ENCODE measurements at places on chromosomes 2 and 18.

- no peak for DNase-seq
Observed at GRCh38 chr2:9654452-9655100, 23.8 kb upstream of the YWHAQ start.

GRCh38 chr2:89850481-89850880 lies 1159.0 kb downstream of the RPIA start:
- no peak for DNase-seq

DNA sequence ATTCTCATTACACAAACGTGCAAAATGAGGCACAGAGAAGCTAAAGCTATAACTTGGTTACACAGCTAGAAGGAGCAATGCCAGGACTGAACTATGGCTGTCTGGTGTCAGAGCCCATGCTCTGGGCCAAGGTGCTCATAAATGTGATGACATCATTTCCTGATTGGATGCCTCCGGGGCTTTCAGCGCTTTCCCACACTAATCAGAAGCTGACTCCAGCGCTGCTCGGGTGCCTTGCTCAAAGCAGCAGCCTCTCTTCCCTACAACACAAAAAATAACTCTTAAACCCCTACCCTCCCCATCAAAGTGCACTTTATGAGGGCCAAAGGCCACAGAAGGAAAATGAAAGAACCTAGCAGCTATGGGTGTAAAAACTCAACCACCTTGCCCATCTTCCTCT lies 90.7 kb downstream of the STK39 start:
- DNase-seq = no peak

GRCh38 chr2:132965460-132965859 lies 295.5 kb upstream of the LYPD1 start:
- no peak for DNase-seq

GRCh38 chr2:46519265-46519664 lies 39.9 kb downstream of the TMEM247 start:
- no peak for DNase-seq

DNA sequence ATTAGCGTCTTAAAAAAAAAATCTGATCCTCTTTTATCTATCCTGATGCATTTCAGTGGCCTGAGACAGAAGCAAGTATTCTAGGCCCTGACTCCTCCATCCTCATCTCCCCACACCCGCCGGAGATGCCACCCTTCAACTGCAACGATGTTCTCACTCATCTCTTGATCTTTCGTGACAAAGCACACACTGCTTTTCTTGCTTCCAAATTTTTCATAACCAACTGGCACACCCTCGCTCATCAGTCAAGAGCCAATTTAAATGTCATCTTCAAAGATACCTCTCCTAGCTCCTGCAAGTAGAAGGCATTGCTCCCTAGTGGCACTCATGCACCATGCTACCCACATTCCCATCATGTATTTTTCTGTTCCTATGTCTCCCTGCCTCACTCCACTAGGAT lies 115.0 kb downstream of the STK39 start:
- DNase-seq = no peak

- DNase-seq = no peak
Observed at GRCh38 chr18:58762781-58763171, 91.5 kb downstream of the MALT1 start.

DNA sequence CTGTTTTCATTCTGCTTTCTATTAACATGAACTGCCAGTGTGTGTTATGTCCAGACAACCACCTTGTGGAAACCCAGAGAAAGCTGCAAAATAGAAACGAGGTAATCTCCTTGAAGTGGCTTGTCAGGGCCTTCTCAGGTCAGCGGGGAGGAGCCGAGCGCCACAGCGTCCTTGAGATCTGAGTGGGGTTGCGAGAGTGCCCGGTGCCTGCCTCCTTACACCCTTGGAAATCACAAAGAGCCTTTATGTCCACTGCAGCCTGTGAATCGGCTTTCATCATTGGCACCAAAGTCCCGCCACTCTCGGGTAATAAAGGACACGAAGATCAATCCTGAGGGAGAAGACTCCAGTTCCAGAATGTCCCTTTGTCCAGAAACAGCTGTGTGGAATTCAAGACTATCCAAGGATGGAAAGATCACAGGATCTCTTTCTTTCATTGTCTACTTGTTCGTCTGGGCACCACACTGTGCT lies 135.2 kb downstream of the HRH4 start:
- no peak for DNase-seq

- no peak for DNase-seq
Observed at GRCh38 chr18:12321333-12321732, 13.3 kb downstream of the TUBB6 start.

DNA sequence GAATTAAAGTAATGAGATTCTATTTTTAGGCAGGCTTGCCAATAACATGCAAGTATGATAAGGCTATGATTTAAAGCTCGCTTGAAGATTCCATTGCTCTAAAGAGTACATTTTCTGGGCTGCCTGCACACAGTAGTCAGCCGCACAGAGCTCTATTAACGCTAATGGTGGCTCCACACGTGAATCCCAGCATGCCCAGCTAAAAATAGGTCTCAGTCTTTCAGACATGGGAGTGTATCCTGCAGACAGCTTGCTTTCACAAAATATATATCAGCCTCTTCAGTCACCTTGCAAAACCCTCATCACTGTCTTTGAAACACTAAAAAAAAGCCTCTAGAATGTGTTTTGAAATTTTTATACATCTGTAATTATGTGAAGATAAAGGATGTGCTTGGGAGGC lies 418.1 kb downstream of the MTX2 start:
- DNase-seq = no peak

DNA sequence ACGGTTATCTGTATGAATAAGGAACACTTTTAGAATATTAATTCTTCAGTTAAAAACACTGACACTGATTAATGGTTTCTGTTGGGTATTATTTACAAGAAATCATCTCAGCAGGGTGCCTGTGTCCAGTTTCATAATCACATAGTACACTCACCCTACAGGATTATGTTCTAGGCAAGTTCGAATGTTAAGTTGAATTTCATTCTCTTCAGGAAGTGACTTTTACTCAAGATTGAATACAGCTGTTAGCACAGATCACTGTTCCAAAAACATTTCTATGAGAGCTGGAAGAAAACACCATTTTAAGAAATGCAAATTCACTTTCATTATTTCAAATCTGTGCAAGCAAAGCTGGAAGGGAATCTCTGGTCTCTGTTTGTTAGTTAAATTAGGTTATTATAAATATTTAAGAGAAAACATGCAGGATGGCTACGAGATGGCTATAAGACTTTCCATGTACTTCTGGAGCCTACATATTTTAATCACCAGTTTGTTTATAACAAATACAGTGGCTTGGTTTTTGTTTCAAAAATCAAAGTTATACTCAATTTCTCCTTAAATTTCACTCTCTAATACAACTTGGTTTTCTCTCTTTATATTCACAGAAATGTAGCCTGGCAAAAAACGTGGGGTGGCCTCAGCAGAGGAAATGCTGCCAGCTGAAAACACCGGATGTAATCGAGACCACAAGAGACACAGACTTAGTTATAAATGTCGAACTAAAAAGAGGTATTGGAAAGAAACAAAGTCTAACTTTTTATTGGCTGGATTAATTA lies 65.8 kb downstream of the RBMS1 start:
- no peak for DNase-seq

DNA sequence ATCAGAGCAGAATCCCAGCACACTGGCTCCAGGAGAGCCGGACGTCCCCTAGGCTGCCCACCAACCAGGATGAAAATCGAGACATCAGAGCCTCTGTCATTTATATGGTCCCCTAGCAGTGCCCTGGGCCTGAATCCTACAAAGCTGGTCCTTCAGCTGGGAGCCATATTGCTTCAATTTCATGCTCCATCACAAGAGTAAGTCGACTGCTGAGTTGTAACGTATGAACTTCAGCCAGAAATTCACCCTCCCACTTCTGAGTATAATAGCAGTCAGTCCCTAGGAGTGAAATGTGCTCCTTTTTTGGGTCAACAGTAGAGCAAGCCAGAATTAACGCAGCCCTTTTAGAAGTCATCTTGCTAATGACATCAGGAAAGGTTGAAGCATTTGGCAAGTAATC lies 126.4 kb downstream of the CCBE1 start:
- no peak for DNase-seq

GRCh38 chr2:138184428-138184827 lies 220.2 kb downstream of the HNMT start:
- DNase-seq = no peak

DNA sequence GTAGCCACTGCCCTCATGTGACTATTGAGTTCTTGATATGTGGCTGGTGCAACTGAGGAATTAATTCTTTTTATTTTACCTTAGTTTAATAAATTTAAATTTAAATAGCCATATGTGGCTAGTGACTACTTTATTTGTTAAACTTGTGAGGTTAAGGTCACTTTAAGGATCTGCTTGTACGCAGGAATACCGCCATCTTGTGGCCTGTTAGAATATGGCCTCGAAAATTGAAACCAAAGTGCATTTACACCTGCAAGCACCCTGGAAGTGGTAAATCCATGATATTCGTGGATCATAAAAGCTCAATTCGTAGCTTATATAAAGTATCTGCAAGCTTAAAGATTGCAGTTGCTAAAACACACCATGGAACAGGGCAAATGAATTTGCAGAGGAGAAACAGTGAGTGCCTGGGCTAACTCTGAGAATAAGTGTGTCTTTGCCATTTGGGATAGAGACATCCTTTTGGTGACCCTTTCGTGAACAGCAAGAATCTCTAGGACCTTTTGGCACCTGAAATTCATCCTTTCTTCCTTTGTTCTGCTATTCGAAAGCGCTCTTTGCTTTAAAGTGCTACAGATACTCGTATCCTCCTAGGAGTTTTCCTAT lies 59.9 kb upstream of the REG3A start:
- DNase-seq = peak; percentile 35

GRCh38 chr18:49447810-49448745 lies 12.4 kb downstream of the DYM start:
- DNase-seq = no peak

GRCh38 chr2:38905251-38905650 lies 15.6 kb downstream of the ARHGEF33 start:
- no peak for DNase-seq

- DNase-seq = no peak
Observed at GRCh38 chr18:79871481-79872091, 73.8 kb downstream of the KCNG2 start.

- DNase-seq = no peak
Observed at GRCh38 chr18:35289727-35290093, 319 bp downstream of the ZSCAN30 start.

GRCh38 chr2:231334179-231334930 lies 61.2 kb upstream of the B3GNT7 start:
- DNase-seq = no peak

DNA sequence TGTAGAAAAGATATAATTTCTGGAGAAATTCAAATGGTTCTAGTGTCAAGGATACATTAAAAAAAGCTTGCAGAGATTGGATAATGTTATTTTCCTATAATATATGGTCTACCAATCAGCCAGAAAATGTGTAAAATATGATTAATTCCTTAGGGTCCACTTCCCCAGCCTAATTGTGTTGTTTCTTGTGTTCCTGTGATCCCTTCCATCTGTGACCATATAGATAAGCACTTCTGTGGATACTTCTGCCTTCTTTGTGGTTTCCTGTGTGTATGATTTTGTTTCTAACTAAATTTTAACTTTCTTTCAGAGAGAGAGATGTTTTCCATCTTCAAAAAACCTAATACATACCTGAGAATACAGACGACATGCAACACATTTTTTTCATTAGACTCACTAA lies 367.1 kb upstream of the PIK3C3 start:
- DNase-seq = no peak

- no peak for DNase-seq
Observed at GRCh38 chr18:74608681-74609080, 11.0 kb downstream of the ZNF407 start.

GRCh38 chr2:176085120-176085788 lies 1.5 kb upstream of the EVX2 start:
- DNase-seq = no peak

DNA sequence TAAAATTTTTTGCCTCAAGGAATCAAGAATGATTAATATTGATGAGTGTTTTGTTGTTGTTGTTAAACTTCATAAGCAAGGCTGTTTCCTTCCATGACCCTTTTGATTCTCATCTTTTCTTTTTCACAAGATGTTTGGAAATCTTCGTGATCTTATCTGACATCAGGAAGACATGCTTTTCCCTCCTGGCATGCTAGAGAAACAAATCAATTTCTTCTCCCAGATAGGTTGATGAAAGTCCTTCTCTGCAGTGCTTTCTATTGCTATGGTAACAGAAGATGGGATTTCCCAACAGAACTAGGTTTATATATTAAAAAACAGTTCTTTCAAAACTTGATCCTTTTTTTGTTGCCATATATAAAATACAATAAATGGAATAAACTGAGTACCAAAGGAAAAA lies 85.2 kb downstream of the EML6 start:
- no peak for DNase-seq

GRCh38 chr2:11809586-11810236 lies 63.3 kb downstream of the LPIN1 start:
- DNase-seq = no peak

DNA sequence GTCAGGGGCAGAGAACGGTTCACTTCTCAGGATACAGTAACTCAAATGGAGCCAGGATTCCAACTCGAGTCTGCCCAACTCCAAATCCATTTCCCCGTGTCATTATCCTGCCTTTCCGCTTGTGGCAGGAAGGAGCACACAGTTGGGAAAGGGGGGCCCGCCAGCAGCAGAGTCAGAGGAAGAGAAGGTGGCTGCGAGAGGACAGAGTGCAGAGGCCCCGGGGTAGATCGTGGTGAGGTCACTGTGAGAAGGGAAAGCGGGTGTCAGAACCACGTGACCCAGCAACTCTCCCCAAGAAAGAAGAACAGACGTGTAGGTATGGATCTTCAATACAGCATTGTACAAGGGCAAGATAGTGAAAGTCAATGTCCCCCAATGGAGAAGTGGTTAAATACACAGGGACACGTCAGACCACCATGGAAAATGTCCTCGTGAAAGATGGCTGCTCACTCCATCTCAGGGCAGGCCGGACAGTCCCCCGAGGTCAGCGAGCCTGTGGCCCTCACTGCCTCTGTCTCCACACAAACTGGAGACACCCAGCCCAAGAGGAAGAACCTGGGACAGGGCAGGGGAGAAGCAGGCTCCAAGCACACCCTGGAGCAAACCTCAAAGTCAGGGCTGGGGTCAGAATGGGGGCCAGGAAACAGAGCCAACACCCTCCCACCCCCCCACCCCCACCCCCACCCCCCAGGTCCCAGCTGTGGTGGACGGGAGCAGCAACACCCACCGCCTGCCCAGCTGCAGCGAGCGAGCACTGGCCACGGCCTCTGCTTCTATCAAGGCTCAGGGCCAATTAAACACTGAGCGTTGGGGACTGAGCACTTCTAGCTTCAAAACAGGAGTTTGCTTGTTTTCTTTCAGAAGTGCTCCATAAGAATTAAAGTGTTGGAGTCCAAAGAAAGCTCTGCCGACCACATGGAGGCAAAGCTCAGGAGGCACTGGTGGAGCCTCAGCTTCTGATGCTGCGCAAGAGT lies 92.7 kb downstream of the EIPR1 start:
- no peak for DNase-seq

GRCh38 chr2:187294043-187294442 lies 154.0 kb downstream of the CALCRL start:
- DNase-seq = no peak

DNA sequence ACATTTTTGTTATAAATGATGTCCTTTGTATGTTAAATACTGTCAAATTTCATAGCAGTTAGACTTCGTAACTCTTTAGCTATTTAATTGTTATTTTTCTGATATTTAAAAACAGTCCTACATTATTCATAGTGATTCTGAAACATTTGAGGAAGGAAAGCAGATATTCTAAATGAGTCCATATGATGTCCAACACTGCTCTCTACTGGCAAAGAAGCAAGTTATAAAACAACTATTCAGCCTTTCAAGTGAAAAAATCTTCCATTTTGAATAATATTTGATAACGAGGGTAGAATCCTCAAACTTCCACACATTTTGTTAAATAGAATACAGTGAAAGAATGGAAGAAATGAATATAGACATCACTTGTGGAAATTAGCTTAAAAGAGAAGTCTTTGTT lies 220.8 kb downstream of the GULP1 start:
- no peak for DNase-seq
